ENCODE measurements at places on chromosomes 1 and 21. TPM values are rescaled to one million over a fixed set of nuclear protein-coding genes. Genes with fewer than 3 reads are reported as not detected.

- no peak for DNase-seq
Measured at GRCh38 chr1:38990386-38990737, 714 bp upstream of the AKIRIN1 start.

DNA sequence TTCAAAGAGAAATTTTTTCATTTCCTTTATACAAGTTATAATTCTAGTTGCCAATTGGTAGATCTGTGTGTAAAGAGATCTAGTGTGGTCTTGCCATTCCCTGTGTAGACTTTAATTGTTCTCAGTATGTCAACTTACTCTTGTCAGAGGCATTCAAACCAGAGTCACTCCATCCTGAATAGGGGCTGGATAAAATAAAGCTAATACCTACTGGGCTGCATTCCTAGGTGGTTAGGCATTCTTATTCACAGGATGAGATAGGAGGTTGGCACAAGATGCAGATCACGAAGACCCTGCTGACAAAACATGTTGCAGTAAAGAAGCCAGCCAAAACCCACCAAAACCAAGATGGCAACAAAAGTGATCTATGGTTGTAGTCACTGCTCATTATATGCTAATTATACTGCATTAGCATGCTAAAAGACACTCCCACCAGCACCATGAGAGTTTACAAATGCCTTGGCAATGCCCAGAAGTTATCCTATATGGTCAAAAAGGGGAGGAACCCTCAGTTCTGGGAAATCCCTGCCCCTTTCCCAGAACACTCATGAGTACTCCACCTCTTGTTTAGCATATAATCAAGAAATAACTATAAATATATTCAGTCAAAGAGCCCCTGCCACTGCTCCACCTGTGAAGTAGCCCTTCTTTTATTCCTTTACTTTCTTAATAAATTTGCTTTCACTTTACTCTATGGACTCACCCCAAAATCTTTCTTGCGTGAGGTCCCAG, 74.0 kb upstream of the ADAMTS5 start:
- DNase-seq: no peak

DNA sequence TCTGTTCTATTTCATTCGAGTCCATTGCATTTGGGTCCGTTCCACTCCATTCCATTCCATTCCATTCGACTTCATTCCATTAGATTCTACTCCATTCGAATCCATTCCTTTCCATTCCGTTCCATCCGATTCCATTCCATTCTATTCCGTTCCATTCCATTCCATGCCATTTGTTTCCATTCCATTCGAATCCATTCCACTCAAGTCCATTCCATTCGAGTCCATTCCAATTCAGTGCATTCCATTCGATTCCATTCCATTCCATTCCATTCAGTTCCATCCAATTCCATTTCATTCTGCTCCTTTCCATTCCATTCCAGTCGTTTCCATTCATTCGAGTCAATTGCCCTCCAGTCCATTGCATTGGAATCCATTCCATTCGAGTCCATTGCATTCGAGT, 2603.7 kb upstream of the TPTE start:
- no peak for DNase-seq

DNA sequence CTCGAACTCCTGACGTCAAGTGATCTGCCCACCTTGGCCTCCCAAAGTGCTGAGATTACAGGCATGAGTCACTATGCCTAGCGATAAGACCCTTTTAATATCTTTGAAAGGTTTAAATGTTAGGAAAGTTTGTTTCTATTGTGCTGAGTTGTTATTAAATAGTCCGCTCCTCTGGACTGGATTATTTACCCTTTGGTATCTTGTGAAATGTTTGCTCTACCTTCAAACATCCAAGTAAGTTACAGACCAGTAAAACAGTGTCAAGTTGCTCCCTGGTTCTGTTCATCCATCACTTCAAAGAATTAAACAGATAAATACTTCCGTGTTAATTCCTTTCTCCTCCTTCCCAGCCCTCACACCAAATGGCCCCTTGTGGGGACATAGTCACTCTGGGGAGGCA, 44.8 kb downstream of the CASQ2 start:
- no peak for DNase-seq

- no peak for DNase-seq
Measured at GRCh38 chr1:58997637-58998036, 213.8 kb upstream of the JUN start.

- no peak for DNase-seq
Measured at GRCh38 chr1:116001739-116002487, 25.6 kb downstream of the SLC22A15 start.

GRCh38 chr1:9440763-9441194, 98.5 kb upstream of the SLC25A33 start:
- no peak for DNase-seq

GRCh38 chr1:235882816-235883215, 16.1 kb upstream of the LYST start:
- DNase-seq: no peak

DNA sequence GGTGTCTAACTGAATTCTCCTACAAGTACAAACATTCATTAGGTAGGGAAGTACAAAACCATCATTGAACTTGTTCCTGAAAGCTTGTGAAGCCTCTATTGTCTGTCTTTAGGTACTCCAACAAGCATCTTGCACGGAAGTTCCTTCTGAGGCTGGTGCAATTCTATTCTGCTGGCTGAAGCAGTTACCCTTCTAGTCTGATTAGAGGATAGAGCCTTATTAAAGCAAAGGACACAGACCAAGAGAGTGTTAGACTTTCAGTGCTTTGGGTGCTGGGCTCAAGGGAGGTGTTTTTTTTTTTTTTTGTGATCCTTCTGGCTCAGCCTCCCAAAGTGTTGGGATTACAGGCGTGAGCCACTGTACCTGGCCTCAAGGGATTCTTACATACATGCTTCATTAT, 43.8 kb downstream of the HHAT start:
- DNase-seq: no peak

GRCh38 chr1:106956721-106957120, 99.8 kb upstream of the PRMT6 start:
- no peak for DNase-seq

- DNase-seq: no peak
Measured at GRCh38 chr1:63987014-63987627, 213.3 kb downstream of the ROR1 start.

- DNase-seq: no peak
Measured at GRCh38 chr1:153842006-153842471, 66.8 kb downstream of the SLC27A3 start.

GRCh38 chr1:225691861-225692516, 39.1 kb upstream of the ENAH start:
- DNase-seq: no peak

DNA sequence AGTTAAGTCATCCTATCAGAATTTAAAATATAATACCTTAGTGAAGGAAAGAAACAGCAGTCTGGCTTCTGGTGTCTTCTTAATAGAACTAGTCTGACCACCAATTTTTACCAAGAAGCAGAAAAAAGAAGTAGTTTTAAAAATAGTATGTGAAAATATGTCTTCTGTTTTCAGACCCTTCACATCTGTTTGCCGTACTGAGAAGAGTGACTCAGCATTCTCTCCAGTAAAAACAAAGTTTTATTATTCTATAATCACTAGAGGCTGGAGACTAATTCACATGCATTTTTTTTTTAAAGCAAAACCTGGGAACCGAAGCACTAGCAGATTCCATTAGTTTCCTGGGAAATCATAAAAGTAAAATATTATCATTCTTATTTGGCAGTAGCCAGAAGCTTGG, 163.8 kb downstream of the COL24A1 start:
- no peak for DNase-seq

GRCh38 chr1:60279798-60280197, 206.2 kb upstream of the C1orf87 start:
- no peak for DNase-seq

DNA sequence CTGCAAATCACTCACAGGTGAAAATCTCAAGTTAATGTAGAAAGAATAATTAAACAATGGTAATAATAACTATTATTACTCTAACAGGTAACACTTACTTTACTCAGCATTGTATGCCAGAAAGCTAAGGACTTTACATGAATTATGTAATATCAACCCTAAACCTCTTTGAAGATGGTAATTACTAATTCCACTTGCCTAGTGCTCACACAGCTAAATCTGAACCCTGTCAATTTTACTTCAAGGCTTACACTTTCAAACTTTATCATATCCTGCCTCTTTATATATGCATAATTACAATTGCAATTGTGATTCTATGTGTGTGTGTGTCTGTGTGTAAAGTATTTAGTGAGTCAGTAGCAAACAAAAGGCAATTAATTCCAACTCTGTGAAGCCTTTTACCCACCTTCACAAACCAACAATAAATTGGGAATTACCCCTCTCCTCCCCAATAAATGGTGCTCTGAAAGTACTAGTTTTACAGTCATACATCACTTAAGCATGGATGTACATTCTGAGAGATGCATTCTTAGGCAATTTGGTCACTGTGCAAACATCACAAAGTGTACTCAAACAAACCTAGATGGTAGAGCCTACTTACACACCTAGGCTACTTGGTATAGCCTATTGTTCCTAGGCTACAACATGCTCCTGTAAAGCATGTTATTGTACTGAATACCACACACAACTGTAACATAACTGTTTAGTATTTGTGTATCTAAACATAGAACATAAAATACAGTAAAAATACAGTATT, 5.9 kb downstream of the ZNF644 start:
- DNase-seq: no peak

Gene VWA5B1
- 0.16 TPM for total RNA-seq

Gene KIF2C
- total RNA-seq: 71.0 TPM

Gene DISP1
- total RNA-seq: 1.9 TPM

Measured in activated naive CD8-positive, alpha-beta T cell treated with anti-CD3 and anti-CD28 coated beads for 36 hours (primary cell).